Lower lobe of right lung (tissue), 2 donors: ENCODE measurements at places on chromosomes 4 and X. TPM values are rescaled to one million over a fixed set of nuclear protein-coding genes. Genes with fewer than 3 reads are reported as not detected.

GRCh38 chr4:149008415-149009025, 566.3 kb upstream of the NR3C2 start:
- no peak overlapping the region for H3K27ac ChIP-seq
- no peak overlapping the region for H3K4me3 ChIP-seq
- H3K27me3 ChIP-seq, result no peaks in the 10 kb centered on the region
- no peak for DNase-seq
- no peaks in the 10 kb centered on the region for H3K36me3 ChIP-seq

DNA sequence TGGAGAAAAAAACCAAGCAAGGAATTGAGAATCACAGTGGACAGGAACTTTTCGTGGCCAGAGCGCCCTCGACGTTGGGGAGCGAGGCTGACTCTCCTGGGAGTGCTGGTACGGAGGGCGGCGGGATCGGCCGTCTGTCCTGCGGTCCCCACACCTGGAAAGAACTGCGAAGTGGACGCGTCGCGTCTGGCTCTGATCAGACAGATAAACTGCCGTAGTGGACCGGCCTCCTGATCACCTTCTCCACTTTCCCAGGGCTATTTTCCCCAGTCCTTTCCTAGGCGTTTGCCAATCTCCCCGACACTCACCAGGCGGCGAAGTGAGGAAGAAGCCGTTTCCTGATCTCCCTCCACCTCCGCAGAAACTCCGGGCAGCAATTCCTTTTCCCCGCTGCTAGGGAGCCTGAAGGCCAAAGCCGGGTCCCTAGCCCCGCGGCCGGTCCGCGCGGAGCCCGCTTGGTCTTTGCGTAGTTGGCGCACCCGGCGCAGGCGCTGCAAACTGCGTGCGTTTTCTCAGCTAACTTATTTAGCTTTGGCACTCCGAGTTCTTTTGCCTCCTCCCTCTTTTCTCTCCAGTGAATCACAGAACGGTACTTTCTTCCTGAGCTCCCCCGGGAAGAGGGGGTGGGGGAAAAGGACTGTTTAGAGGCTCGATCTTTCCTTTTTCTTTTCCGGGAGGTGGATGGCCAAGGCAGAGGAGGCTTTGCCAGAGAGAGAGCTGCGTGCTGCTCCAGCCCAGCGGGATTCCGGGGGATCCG, at the start of gene ARSJ:
ARSJ (minus strand) TSS at position 500 of the 757 bp plus-strand sequence. CDS start 813 bp downstream, outside the sequence.
- peak within 1 kb of the TSS; percentile 82 for H3K27ac ChIP-seq
- H3K4me3 ChIP-seq, result peak within 1 kb of the TSS; percentile 64
- H3K4me1 ChIP-seq, result no peaks in the 10 kb centered on the region
- peak; percentile 74 for DNase-seq
- no peaks in the 10 kb centered on the region for H3K27me3 ChIP-seq

DNA sequence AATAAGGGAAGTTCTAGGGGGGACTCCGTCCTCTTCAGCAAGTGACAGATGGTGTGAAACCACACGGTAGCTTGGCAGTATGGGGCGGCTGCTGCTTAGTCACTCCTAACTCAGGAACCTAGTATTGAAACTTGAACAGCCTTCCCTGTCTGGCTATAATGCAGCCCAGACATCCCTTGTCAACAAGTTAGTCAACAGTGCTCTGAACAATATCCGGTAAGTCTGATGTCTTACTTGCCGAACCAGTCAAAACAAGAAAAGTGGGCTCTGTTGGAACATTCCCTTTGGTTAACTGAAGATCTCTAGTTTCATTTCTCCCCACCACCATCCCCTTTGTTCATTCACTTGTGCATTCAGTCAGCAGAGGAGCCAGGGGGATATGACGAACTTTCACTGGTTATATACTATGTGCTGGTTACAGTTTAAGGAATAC, 18.7 kb upstream of the CXCL13 start:
- no peaks in the 10 kb centered on the region for H3K36me3 ChIP-seq
- H3K27ac ChIP-seq, result no peak overlapping the region
- no peak for DNase-seq
- H3K27me3 ChIP-seq, result no peaks in the 10 kb centered on the region
- no peak overlapping the region for H3K4me3 ChIP-seq

GRCh38 chr4:15690020-15690809, 8.6 kb downstream of the FAM200B start:
- H3K4me1 ChIP-seq, result peaks cover 22% of the 10 kb centered on the region
- no peaks in the 10 kb centered on the region for H3K27me3 ChIP-seq
- peaks cover 24% of the 10 kb centered on the region for H3K36me3 ChIP-seq

Gene PNMA6F
- total RNA-seq, result not detected

Gene IBSP
- not detected for total RNA-seq
